NCI-H1092 (cell line): ENCODE measurements at places on chromosomes 6 and 20.

- no peak for DNase-seq
Measured at GRCh38 chr20:36277546-36277945, 28.6 kb upstream of the DLGAP4 start.

DNA sequence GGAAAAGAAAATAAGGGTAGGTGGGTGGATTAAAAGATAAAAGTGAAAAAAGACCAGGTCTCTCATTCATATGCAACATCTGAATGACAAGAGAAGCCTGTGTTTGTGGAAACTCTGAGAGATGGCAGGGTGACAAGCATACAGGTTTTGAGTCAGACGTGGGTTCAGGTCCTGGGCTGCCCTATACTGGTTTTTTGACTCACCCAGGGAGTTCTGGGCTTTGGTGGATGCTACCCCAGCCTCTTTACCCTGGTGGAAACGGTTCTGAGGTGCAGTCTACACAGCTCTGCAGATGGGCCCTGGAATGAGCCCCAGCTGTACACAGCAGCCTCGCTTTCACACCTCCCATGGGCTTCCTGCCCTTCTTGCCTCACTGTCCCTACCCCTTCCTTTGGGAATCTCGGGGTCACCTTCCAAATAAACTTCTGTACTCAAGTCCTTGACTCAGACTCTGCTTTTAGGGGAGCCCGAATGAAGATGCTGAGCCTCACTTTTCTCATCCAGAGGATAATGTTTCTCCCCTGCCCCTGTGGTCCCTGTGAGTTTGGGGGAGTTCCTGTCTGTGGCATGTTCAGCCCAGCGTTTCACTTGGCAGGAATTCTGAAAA is 77.7 kb upstream of the CLDN20 start:
- no peak for DNase-seq

DNA sequence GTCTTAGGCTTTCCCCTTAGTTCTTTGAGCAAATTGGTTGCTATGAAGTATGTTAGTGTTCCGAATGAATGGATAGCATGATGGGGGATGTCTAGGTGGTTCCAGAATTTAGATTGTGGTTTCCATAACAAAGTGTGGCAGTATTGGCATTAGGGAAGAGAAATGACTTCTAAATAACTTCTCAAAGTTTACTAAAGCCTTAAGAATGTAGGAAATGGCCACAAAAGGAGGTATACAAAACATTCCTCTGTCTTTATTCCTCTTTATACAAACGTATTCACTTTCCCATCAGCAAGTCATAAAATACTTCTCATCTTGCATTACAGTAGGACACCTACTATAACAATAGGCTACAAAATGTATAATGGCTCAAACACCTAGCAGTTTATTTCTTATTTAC is 279.6 kb downstream of the ESR1 start:
- no peak for DNase-seq

DNA sequence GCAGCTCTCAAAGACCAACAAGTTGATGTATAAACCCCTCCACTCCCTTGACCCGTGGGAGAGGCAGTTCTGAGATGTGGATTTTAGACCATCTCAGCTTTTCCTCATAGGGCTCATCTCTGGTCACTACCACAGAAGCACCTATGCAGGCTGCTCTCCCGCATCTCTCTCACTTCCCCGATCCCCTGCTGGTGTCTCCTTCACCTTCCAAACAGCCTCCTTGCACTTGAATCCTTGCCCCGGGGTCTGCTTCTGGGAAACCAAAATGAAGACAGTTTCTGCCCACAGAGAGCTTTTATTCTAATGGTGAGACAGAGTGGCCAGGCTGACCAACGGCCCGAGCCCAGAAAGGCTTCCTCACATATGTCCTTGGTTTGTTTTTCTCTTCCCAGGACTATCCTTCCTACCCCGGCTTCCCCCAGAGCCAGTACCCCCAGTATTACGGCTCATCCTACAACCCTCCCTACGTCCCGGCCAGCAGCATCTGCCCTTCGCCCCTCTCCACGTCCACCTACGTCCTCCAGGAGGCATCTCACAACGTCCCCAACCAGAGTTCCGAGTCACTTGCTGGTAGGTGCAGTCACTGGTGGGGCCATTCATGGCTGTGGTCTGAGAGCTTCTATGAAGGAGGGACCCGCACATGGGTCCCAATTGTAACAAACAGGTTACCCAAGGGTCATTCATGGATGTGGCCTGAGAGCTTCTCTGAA is 179.3 kb downstream of the EYA2 start:
- no peak for DNase-seq

DNA sequence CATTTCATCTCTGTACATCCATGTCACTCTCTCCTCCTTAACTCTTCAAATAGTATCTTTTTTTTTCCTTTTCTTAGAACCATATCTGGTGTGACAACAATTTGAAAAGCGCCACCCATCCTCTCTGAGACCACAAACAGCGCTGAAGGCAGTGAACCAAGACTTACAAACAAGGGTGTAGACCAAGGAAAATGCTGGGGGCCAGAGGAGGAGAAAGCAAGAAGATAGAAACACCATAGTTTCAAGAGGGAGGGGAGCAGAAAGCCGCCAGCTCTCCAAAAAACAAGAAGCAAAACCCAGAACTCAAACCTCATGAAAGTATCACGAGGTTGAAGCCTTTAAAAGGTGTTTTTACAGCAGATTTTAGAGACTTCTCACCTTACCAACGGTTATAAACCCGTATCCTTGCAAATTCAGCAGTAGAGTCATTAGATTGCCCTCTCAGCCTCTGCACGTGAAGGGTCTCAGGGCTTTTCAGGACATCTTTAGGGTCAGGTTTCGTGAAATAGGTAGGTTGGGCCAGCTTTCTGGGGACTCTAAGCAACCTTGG is 13.3 kb upstream of the RIPOR2 start:
- DNase-seq = no peak

DNA sequence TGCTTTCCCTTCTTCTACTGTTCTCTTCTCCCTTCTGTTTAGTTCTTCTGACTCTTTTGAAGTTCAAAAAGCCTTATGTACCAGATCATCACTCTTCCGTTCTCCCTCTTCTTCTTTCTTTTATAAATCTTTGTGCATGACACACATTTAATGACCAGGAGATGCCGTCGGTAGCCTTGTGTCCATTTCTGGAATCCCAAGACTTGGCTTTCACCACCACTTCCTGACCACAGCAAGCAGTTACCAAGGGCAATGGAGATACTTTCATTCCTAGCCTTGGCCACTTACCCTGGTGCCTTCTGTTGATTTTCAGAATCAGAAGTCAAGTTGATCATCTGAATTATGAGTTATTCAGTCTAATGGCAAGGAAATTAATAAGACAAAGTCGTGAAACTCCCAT is 268.5 kb upstream of the QKI start:
- DNase-seq = no peak

DNA sequence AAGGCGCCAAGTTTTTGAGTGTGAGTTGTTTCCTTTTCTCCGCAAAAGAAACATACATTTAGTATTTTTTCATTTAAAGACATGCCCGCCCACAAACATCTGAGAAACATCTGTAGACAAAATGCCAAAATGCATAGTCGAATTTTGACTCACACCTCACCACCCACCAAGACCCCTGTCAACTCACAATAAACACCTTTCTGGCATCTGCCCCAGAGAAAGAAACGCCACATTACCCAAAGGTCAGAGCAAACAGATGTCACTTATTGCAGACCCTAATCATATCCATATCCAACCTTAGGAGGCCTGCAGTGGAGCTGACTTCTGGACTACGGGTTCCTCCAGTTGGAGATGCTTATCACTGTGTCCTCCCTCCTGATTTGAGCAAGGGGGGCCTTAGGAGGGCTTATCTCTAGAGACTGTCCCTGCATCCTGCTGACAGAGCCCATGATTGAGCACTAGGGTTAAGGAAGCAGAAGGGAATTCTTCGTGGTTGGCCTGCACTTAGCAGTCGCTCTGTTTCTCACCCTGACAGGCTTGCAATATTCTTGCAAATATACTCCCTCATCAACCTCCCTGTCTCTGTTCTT is 90.5 kb upstream of the TBX18 start:
- DNase-seq = no peak

GRCh38 chr6:154410619-154411072 is 54.0 kb upstream of the IPCEF1 start:
- DNase-seq = no peak

DNA sequence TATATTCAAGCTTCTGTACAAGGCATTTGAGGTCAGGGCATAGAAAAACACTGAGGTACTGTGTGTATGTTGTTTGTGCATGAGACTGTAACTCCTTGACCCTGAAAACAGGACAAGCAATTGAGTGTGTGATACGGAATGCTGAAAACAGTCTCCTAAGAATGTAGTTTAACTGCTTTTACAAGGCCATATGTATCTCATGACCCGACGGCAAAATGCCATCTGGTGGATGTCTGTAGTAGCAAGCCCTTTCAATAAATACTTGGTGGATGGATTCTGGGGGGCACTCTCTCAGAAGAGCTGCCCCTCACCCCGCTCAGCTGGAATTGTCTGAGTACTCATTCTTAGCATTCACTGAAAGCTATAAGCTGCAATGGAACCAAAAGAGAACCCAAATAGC is 69.3 kb upstream of the EYS start:
- DNase-seq = no peak

- no peak for DNase-seq
Measured at GRCh38 chr20:24385547-24385946, 83.9 kb upstream of the SYNDIG1 start.

DNA sequence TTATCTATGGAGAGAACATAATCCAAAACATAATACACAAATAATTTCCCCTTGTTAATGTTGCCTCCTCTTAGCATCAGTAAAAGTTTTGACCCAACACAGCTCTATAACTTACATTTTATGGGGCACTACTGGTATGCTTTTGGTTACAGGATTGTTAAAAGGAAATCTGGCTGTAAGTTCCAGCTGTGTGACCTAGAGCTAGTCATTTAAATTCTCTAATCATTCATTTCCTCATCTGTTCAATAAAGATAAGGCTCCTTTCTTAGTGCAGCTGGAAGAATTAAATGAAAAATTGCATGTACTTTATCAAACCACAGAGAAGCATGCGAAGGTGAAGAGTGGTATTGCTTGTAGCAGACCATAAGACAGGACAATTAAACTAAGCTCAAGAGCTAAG is 4.6 kb downstream of the SLC17A2 start:
- DNase-seq = no peak

- DNase-seq = no peak
Measured at GRCh38 chr6:85451565-85452306, 1.9 kb downstream of the NT5E start.

- peak; percentile 70 for DNase-seq
Measured at GRCh38 chr20:12171923-12172524, 254.3 kb downstream of the BTBD3 start.

DNA sequence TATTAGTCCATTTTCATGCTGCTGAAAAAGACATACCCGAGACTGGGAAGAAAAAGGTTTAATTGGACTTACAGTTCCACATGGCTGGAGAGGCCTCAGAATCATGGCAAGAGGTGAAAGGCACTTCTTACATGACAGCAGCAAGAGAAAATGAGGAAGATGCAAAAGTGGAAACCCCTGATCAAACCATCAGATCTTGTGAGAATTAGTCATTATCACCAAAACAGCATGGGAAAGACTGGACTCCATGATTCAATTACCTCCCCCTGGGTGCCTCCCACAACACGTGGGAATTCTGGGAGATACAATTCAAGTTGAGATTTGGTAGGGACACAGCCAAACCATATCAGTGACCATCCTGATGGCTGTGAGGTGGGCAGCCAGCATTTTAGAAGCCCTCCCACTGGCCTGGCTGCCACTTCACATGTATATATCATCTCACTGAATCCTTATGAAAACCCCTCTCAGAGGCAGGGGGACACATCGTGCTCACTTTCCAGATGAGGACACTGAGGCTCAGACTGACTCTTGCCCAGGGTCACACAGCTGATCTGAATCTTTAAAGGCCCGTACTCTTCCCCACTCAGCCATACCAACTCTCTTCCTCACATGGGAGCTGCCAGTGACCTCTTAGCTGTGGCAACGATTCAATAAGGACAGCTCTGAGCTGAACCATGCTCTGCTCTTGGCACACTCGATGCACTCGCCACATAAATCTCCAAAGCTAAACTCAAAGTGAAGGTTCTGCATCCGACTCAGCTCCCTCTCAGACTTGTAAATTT is 25.7 kb downstream of the BMP7 start:
- no peak for DNase-seq

- DNase-seq = no peak
Measured at GRCh38 chr6:135043846-135044245, 10.8 kb downstream of the HBS1L start.

DNA sequence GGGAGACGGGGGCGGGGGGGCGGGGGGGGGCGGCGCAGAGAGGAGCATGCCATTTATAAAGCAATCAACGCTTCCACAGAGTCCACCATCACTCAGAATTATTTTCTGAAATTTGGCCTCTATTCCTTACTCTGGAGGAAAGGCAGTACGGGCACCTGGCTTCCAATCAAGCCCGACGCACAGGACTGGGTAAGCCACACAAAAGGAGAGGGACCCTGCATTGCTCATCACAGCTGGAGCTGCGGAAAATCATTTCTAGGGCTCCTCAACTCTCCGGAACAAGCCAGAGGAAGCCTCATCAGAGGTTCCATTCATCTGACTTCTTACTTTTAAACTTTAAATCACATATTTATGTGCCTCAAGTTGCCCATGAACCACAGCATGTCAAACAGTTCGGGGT is 55.9 kb downstream of the TTI1 start:
- DNase-seq = no peak
